ENCODE measurements at places on chromosomes 5 and 9. TPM values are rescaled to one million over a fixed set of nuclear protein-coding genes. Genes with fewer than 3 reads are reported as not detected.

DNA sequence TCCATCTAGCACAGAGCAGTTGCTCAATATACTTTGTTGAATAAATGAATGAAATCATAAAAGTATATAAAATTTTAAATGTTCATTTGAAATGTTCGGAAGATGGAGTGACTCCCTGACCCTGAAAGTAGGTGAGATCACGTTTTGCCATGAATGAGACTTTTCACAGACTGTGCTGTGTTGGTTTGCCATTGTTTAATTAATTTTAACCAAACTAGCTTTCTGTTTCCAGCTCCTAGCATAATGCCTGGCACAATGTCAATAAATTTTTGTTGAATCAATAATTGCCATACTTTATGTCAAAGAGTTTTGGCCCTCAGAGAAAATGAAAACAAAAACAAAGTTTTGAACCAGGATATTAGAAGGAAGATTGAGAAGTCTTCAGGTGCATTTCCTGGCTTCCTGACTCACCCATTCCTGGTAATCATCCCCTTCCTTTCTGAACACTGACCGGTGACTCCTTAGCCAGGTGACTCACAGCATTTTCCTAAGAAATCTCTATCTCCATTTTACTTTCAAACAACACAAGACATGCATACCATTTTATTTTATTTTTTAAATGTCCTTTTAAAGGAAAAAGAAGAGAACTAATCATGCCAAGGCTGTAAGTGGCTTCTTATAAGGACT lies 15.1 kb downstream of the SLC28A3 start:
- no peak for DNase-seq

GRCh38 chr9:18390393-18390792 lies 83.6 kb upstream of the ADAMTSL1 start:
- no peak for DNase-seq

DNA sequence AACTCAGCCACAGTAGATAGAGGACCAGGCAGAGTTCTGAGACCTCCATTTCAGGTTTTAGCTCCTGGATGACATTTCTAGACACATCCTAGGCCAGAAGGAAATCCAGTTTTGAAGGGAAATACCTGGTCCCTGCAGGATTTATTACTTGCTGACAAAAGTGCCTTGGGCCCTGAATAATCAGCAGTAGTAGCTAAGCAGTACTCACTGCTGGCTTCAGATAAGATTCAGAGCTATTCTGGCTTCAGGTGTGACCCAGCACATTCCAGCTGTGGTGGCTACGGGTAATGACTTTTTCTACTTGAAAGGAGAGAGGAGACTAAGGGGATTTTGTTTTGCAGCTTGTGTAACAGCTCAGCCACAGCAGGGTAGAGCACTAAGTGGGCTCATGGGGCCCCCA lies 34.0 kb downstream of the NDUFAF2 start:
- no peak for DNase-seq

- DNase-seq = no peak
Observed at GRCh38 chr9:97571664-97572063, 61.5 kb downstream of the TSTD2 start.

DNA sequence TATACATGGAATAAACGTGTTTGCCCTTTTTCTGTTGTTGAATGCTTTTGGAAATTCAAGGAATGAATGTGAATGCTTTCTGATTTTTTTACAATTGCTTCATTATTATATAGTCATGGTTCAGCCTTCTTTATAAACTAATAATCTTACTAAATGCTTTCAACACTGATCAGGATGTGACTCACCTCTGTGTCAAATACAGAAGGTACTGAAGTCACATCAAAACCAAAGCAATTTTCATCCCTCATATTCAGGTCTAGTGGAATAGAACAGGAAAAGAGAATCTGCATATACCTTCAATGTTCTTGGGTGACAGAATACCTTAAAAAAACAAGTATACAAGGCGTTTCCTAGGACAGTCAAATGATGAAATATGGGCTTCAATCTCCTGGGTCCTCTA lies 170.7 kb downstream of the PDE4D start:
- DNase-seq = no peak

Gene NUTM2F
- total RNA-seq = 0.45 TPM

Gene PDE8B
- 0.54 TPM for total RNA-seq

Gene KIAA1958
- 37.9 TPM for total RNA-seq

Gene INSL6
- not detected for total RNA-seq

Gene GFI1B
- total RNA-seq = 1.0 TPM

Gene SETD9
- total RNA-seq = 19.3 TPM
